ENCODE measurements at places on chromosomes 6 and 20.

GRCh38 chr6:80480421-80481157 lies 374.1 kb downstream of the BCKDHB start:
- no peak for DNase-seq

DNA sequence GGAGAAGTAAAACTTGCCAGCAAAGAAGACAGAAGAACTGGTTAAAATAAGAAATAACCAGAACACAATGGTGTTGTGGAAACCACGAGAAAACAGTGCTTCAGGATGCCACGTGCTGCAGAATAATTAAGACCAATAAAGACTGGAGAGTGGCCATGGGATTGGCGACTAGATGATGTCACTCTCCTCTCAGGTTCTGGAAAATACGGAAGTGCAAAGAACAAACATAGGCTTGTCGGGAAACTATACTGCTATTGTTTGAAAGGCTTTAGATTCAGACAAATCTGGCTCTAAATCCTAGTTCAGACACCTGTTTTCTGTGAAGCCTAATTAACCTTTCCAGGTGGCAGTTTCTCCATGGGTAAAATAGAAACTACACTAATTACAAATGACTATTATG lies 138.4 kb upstream of the STXBP5 start:
- DNase-seq, result no peak

DNA sequence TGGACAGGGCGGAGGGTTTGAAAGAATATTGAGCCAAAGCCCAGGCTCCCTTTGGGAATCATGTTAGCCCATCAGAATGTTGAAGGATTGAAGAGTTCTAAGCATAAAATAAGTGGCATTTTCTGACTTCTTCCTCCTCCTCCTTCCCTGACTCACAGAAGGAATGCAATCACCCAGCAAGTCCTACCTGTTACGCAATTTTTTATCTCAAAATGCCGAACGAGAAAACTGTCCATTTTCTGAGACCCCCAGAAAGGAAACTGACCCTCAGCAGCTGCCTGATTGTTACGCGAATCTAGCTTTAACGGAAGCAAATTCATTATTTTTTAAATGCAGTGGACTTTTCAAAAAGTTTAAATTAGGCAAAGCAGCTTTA lies 4.7 kb upstream of the DNAJC5 start:
- no peak for DNase-seq

GRCh38 chr6:35302604-35303241 lies 5.1 kb downstream of the DEF6 start:
- DNase-seq, result no peak

- DNase-seq, result peak; percentile 63
Observed at GRCh38 chr6:148760568-148761526, 14.0 kb downstream of the UST start.

- DNase-seq, result peak; percentile 90
Observed at GRCh38 chr20:2206957-2207769, 88.6 kb upstream of the TGM3 start.

DNA sequence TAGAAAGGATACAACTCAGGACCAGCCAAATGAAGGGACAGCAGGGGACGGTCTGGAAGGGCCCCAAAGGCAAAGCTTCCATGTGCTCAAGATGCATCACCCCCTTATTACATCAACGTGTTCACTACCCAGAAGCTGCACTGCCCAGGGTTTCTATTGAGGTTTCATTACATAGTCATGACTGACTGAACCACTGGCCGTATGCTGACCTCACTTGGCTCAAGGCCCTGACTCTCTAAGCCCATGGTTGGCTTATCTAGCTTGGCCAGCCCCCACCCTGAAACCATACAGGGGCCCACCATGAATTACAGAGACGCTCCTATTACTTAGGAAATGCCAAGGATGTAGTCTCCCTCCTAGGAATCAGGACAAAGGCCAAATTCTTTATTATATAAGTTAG lies 179.4 kb downstream of the FOXC1 start:
- no peak for DNase-seq

GRCh38 chr20:3146732-3147341 lies 12.8 kb downstream of the FASTKD5 start:
- no peak for DNase-seq

DNA sequence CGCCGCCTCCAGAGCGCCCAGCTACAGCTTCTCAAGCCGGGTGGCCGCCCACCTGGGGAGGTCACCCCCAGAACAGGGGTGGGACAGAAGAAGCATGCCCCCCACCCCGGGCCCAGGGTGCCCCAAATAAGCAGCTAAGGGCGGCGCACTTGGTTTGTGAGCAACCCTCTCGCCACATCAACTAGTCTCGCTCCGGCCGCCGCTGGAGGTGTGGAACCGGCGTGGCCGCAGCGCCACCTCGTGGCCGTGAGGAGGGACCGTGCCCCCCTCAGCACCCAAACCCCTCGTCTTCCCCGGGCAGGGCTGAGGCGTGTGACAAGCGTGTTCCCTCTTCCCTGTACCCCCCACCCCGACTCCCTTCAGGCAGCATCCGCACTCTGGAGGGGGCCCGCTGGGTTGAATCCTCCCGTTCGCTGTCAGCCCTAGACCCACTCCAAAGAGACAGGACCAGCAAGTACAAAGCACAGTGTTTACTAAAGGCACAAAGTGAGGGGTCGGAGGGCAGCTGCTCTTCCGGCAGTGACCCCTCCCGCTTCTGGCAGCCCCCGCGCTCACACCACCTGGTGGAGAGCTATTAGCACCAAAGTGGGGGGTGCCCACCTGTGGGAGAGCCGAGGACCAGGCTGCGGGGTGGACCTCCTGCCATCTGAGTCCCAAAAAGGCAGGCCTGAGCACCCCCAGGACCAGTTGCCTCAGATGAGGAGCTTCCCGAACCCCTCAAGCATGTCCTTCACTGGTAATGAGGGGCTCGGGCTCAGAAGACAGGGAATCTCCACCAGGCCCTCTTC lies 45.4 kb downstream of the MDFI start:
- DNase-seq, result peak; percentile 90

- DNase-seq, result no peak
Observed at GRCh38 chr20:4568361-4568959, 153.2 kb upstream of the PRND start.

GRCh38 chr6:46605091-46605797 lies 47.4 kb downstream of the CYP39A1 start:
- no peak for DNase-seq

GRCh38 chr6:8707369-8707768 lies 272.0 kb upstream of the SLC35B3 start:
- DNase-seq, result no peak

DNA sequence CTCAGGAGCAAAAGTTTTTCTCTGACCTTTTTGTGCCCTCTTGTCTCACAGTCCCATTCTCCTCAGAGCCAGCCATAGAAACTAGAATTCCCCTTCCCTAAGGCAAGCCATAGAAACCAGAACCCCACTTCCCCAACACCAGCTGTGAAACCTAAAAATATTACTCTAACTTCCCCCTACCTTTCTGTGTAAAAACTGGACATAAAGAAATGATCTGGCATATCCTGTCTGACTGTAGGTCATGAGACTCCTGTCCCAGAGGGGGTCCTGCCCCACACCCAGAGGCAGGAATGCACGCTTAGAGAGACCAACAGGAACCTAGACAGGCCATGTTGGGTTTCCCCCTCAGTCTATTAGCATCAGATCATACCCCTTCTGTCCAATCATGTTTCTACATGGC lies 140.6 kb upstream of the SLC22A16 start:
- no peak for DNase-seq

DNA sequence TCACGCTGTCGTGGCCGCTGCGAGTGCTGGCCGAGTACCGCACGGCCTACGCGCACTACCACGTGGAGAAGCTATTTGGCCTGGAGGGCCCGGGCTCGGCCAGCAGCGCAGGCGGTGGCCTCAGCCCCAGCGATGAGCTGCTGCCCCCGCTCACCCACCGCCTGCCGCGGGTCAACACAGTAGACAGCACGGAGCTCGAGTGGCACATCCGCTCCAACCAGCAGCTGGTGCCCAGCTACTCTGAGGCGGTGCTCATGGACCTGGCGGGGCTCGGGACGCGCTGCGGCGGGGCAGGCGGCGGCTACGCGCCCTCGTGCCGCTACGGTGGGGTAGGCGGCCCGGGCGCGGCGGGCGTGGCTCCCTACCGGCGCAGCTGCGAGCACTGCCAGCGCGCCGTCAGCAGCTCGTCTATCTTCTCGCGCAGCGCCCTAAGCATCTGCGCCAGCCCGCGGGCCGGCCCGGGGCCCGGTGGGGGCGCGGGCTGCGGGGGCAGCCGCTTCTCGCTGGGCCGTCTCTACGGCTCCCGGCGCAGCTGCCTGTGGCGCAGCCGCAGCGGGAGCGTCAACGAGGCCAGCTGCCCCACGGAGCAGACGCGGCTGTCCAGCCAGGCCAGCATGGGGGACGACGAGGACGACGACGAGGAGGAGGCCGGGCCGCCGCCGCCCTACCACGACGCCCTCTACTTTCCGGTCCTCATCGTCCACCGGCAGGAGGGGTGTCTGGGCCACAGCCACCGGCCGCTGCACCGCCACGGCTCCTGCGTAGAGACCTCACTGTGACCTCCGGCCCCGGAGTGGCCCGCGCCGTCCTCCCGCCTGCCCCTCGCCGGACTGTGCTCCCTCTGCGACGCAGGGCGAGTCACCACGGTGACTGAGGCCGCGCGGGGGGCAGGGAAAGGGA lies 5.7 kb downstream of the TMEM151B start:
- DNase-seq, result peak; percentile 57

- DNase-seq, result no peak
Observed at GRCh38 chr20:18497603-18498002, 578 bp upstream of the RBBP9 start.

- DNase-seq, result no peak
Observed at GRCh38 chr6:16162003-16162402, 33.1 kb downstream of the MYLIP start.

DNA sequence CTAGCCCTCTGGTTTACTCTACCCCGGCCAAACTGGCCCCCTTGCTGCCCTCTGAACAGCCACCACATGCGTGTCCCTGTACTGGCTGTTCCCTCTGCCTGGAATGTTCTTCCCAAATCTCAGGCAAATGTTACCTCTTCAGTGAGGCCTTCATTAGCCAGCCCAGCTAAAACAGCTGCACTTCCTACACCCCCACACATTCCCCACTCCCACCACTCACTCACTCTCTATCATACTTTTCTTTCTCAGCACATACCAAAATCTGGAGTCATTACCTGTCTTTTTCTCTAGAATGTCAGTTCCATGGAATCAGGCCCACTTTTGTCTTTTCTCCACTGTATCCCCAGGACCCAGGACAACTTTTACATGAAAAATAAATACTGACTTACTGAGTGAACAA lies 401.2 kb upstream of the SULF2 start:
- no peak for DNase-seq

DNA sequence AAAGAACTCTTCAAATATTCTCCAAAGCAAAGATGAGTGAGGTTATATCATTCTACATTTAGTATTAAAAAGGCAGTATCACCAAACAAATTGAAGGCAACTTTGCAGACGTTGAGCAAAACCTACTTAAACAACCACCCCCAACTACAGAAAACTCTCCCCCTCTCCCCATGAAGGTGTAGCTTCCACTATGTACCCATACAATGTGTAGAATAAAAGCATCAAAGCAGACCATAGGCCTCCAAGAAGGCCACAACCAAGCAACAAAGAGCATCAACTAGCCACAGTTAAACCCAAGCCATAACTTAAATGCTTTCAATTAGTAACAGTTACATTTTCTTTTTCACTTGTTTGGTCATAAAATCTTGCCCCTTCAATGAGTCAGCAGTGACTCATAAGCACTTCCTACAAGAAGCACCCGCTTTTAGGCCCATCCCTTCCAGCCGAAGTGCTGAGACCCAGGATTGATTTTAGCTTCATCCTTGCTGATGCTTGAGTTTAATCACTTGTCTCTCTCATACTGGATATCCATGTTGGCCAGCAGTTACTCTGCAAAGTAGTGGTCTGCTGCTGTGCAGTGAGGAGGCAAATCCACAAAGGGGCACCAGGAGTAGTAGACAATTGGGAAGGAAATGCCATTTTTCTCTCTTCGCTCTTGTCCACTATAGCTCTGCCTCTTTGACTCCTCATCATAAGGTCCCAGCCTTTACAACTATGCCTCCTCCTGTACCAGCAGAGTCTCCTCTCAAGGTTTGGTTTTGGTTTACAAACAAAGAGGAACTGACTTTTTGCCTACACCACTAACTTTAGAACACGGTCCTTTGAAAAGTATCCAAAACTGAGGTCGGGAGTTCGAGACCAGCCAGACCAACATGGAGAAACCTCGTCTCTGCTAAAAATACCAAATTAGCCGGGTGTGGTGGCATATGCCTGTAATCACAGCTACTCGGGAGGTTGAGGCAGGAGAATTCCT lies 8.4 kb upstream of the NUP153 start:
- peak; percentile 80 for DNase-seq

DNA sequence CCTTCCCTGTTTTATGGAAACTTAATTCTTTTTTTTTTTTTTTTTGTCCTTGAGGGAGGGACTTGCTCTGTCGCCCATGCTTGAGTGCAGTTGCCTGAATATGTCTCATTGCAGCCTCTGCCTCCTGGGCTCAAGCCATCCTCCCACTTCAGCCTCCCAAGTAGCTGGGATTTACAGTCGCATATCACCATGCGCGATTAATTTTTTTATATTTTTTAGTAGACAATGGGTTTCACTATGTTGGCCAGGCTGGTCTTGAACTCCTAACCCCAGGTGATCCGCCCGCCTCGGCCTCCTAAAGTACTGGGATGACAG lies 654 bp downstream of the TMEM14C start:
- no peak for DNase-seq

GRCh38 chr6:40295251-40295950 lies 291.8 kb downstream of the LRFN2 start:
- no peak for DNase-seq

DNA sequence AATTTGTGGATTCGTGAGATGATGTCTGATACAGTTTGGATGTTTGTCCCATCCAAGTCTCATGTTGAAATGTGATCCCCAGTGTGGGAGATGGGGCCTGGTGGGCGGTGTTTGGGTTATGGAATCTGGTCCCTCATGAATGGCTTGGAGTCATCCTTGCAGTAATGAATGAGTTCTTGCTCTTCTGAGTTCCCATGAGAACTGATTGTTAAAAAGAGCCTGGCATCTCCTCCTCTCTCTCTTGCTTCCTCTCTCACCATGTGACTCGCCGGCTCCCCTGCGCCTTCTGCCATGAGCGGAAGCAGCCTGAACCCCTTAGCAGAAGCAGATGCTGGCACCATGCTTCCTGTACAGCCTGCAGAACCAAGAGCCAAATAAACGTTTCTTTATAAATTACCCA lies 30.5 kb upstream of the RPP40 start:
- no peak for DNase-seq

- no peak for DNase-seq
Observed at GRCh38 chr6:4474810-4475209, 301.4 kb upstream of the CDYL start.

GRCh38 chr20:54794874-54795273 lies 319.5 kb downstream of the DOK5 start:
- DNase-seq, result no peak

DNA sequence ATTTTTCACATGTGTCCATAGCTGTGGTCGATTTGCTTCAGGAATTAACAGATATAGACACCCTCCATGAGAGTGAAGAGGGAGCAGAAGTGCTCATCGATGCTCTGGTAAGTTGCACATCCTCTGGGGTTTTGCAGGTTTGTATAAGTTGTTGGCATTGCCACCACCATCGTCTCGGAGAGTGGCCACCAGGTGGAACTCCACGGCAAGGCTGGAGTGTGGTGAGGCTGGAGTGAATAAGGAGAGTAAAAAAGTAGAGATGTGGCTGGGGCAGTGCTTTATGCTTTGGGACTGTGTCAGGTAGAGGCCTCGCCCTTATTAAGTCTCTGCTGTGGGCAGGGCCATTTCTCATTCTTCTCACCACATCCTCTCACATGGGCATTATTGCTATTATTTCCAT lies 63.7 kb downstream of the CTNNBL1 start:
- DNase-seq, result no peak
